ENCODE measurements at places on chromosomes 16 and 17. TPM values are rescaled to one million over a fixed set of nuclear protein-coding genes. Genes with fewer than 3 reads are reported as not detected.

MRPL12 gene
- total RNA-seq = 30.7 TPM

ERAL1 gene
- 59.3 TPM for total RNA-seq

GRCh38 chr16:4646773-4647643 is 22.4 kb downstream of the MGRN1 start:
- DNase-seq = no peak

DNA sequence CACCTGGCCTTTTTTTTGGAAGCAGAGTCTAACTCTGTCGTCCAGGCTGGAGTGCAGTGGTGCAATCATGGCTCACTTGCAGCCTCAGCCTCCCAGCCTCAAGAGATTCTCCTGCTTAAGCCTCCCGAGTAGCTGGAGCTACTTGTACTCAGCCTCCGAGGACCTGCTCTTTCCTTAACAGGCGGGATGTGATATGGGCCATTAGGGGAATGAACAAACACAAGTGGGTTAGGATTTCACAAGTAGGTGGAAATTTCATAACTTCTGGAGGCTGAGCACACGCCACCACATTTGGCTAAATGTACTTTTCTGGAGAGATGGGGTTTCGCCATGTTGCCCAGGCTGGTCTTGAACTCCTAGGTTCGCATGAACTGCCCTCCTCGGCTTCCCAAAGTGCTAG is 4.1 kb downstream of the PAM16 start:
- no peak for DNase-seq

GRCh38 chr16:59971264-59971663 is 1237.1 kb upstream of the GOT2 start:
- no peak for DNase-seq

GRCh38 chr17:60846175-60846574 is 168.5 kb downstream of the BCAS3 start:
- no peak for DNase-seq
